Activated CD8-positive, alpha-beta memory T cell treated with anti-CD3 and anti-CD28 coated beads for 48 hours (primary cell): ENCODE measurements at places on chromosomes 12 and 14.

- DNase-seq: no peak
Observed at GRCh38 chr12:70719672-70720420, 82.6 kb upstream of the PTPRB start.

DNA sequence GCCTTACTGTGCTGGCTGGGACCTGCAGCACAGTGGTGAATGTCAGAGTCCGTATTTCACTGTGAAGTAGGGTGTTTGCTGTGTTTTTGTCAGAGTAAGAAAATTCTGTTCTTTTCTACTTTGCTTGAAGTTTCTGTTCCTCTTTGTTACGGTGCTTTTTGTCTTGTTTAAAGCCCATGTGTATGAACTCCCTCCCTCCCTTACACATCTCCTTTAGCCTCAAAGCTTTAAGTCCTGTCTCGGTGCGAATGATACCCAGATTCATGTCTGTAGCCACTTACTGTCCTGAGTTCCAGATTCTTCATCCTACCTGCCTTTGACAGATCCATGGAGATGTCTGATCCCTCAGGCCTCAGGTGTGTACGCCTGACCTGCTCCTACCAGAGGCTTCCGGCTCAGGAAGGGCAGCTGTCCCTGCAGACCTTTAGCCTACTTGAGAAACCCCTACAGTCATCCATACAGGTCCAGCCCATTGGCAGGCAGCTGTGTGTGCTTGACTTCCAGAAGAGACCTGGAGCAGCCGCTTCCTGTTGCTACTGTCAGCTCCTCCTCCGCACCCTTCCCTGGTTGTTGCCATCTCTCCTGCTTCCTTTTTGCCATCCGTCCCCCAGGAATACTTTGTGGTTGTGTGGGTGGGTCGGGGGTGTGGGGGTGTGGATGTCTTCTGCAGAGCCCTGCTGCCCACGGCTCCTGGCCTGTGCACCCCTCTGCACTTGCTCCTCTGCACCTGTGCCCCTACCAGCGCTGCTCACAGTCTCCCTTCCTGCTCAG lies 72.9 kb downstream of the DDX51 start:
- DNase-seq: no peak

DNA sequence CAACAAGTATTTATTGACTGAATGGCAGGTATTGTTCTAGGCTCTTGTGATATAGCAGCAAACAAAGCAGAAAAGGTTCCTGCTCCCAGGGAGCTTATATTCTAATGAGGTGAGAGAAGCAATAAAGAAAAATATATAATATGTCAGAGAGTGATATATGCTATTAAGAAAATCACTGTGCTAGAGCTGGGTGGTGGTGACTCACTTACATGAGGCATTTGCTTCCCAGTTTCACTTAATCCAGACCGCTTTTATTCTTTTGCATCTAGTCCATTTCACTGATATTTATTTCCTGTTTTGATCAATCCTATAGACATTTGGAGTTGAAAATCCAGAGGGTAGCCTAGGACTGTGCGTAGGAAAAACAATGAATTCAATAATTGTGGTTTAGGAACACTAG lies 17.5 kb downstream of the TRHDE start:
- no peak for DNase-seq

DNA sequence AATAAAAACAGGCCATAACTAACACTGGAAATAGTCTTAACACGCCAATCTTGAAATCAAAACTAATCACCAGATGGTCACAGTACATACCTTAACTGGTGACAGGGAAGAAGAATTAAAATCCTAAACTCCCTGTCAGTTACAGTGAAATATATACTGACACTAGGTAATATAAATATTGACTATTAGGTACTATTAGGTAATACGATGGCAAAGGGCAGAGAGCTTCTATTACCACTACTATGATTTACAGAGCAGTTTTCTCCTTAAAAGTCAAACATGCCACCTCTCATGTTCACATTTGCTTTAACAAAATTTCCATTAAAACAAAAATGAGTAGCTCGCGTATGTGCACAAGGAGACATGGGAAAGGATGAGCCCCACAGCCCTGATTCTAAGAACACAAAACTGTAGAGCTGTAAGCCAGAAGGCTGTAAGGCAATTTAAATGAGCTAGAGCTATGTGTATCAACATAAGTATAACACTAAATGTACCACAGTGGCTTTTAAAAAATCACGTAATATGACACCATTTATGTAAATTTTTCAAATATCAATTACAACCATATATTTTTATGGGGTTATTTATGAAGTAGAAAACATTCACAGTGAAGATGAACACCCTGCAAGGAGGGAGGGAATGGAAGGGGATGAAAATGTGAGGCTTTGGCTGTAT lies 19.1 kb downstream of the SETD3 start:
- no peak for DNase-seq

DNA sequence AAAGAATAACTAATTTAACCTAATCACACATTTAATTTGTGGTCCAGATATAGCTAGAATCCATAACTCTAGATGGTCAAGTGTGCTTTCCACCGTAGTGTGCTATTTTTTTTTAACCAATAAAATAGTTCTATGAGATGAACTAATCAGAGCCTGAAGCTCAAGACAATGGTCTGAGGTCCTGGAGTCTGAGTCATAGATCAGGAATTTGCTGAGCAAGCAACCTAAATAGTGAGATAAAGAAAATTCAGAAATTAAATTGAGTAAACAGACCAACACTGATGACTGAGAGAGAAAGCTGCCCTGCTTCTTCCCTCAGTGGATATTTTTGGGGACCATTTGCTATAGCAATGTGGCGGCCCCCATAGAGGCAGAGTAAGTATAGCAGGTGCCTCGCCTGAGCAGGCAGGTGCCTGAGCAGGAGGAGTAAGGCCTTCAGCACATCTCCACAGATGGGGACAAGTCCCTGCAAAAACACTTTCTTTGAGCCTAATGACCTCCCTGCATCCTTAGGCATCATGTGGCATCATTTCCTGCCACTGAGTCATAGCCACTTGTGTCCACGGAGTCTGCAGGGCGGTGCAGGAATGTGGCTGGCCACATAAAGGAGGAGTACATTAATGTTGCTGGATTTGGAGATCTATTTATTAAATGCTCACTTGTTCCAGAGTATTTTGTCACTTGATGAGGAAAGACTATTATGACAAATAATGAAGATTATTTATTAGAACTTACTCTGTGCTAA lies 13.9 kb upstream of the CLEC4E start:
- no peak for DNase-seq

GRCh38 chr12:12521044-12521485 lies 41.6 kb downstream of the DUSP16 start:
- DNase-seq: no peak
